ENCODE measurements at places on chromosomes 5 and 9. TPM values are rescaled to one million over a fixed set of nuclear protein-coding genes. Genes with fewer than 3 reads are reported as not detected.

The GRXCR2 gene
- total RNA-seq, result not detected

The ANGPTL2 gene
- total RNA-seq, result 3.7 TPM

The SELENOP gene
- 35.4 TPM for total RNA-seq

The SEMA4D gene
- total RNA-seq, result 10.6 TPM

The OLFM1 gene
- total RNA-seq, result 75.5 TPM

The LVRN gene
- 1.5 TPM for total RNA-seq

The REEP2 gene
- 73.5 TPM for total RNA-seq

The EMB gene
- 4.7 TPM for total RNA-seq

The MZB1 gene
- total RNA-seq, result not detected

The SAXO1 gene
- total RNA-seq, result under 0.01 TPM

The PCDHA6 gene
- 11.6 TPM for total RNA-seq

The TMED9 gene
- 33.2 TPM for total RNA-seq

The PCDHB9 gene
- 6.6 TPM for total RNA-seq

The AJM1 gene
- total RNA-seq, result 2.5 TPM

The PCDHB15 gene
- total RNA-seq, result 16.0 TPM

The OBP2B gene
- not detected for total RNA-seq

The CDX1 gene
- not detected for total RNA-seq

The SPINK7 gene
- total RNA-seq, result not detected

The ADCY2 gene
- total RNA-seq, result 30.2 TPM

The COL5A1 gene
- total RNA-seq, result 4.9 TPM

The URM1 gene
- total RNA-seq, result 15.2 TPM

The ZNF608 gene
- total RNA-seq, result 80.9 TPM

The CHSY3 gene
- total RNA-seq, result 14.8 TPM

The RBM18 gene
- total RNA-seq, result 15.5 TPM

The GFI1B gene
- under 0.01 TPM for total RNA-seq

The KIF24 gene
- total RNA-seq, result 1.2 TPM

The ORM2 gene
- not detected for total RNA-seq

The ZNF474 gene
- 0.98 TPM for total RNA-seq

The KIF20A gene
- 2.2 TPM for total RNA-seq

The CMYA5 gene
- 0.74 TPM for total RNA-seq

The FOXD4L4 gene
- 0.25 TPM for total RNA-seq

The FBP1 gene
- not detected for total RNA-seq

The ALDH1A1 gene
- 0.98 TPM for total RNA-seq

The PRLR gene
- total RNA-seq, result 1.5 TPM

The BTF3 gene
- total RNA-seq, result 215 TPM

Data from temporal lobe (tissue), 4 donors.